ENCODE measurements at places on chromosomes 16 and 17. TPM values are rescaled to one million over a fixed set of nuclear protein-coding genes. Genes with fewer than 3 reads are reported as not detected.

INO80E gene
- polyA plus RNA-seq = 46.6 TPM

CLEC19A gene
- not detected for polyA plus RNA-seq

SLC16A13 gene
- 2.5 TPM for polyA plus RNA-seq

CPHXL2 gene
- polyA plus RNA-seq = not detected

KRT27 gene
- polyA plus RNA-seq = not detected
